ENCODE measurements at places on chromosomes 11 and 22.
A peak's percentile ranks its signal among the peaks of the same experiment; 100 is the strongest.

DNA sequence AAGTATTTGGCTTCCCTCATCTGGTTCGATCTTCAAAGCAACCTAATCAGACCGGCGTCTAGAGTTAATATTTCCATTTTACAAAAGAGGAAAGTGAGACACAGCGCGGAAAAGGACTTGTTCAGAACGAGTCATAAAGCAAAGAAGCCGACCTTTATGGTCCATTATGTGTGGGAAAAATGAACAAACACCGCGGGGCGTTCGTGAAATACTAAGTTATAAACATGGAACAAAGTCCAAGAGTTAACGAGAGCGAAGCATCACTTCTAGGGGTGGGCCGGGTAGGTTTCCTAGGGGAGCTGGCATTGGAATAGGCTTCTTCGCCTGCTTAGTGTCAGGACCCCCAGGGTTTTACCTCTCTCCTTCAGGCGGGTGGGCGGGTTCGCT, 575 bp downstream of the DUSP18 start:
- no peak for DNase-seq

- no peak for DNase-seq
Observed at GRCh38 chr11:118086913-118087768, at the start of gene SMIM35. Gene SMIM35 (minus strand): TSS chr11:118086963. CDS start chr11:118086757, 206 bp downstream.

DNA sequence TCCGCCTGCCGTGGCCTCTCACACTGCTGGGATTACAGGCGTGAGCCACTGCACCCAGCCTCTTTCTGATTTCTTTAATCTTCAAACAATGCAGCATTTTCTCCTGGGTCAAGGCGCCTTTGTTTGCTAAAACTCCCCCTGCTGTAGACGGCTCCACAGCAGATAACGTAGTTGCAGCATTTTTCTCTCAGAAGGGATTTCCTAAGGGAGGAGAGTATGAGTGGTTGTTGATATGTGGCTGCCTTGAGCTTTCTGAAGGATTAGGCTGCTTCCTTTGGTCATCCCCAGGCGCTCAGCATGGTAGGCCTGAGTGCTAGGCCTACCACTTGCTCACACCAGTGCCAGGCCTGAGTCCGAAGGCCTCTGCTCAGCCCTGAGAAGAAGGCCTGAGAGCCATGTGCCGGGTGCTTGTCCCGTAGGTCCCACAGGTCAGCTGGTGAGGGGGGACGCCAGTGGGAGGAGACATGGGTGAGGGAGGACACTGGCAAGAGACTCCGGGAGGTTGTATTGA, 18.1 kb downstream of the SMARCB1 start:
- DNase-seq = no peak

GRCh38 chr11:31414338-31414737, 44.7 kb downstream of the DNAJC24 start:
- no peak for DNase-seq

GRCh38 chr11:65288706-65289536, 25.7 kb upstream of the CDC42EP2 start:
- DNase-seq = peak; percentile 51

DNA sequence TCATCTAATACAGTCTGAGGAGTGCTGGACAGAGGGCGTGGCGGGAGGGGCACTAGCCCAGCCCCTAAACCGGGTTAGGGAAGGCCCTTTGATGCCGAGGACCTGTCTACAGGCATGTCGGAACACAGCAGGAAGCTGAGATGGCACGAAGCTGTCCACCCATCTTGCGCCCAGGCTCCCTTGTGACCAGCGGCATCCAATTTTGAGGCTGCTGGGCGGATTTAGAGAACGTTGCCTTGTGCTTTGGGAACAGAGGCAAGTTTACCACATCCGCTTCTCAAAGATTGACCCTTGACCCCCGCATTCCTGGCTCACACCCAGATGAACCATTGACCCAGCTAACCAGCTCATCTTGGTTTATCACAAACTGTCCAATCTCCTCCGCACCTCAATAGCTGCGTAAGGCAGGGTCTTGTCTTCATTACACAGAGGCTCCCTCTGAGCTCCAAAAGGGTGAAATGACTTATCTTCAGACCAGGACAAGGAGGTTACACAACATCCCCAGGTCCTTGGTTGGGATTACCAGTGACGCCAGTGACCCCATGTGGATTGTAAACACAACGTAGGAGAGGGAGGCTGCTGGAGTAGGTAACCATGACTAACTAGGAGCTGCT, 4.5 kb downstream of the FAM83F start:
- DNase-seq = no peak

- DNase-seq = no peak
Observed at GRCh38 chr11:41579546-41579945, 120.1 kb upstream of the LRRC4C start.

- no peak for DNase-seq
Observed at GRCh38 chr11:104967534-104968354, 630 bp downstream of the CASP4 start.
